ENCODE measurements at places on chromosomes 3 and 15.

GRCh38 chr15:84833447-84834228, 16.5 kb downstream of the ALPK3 start:
- DNase-seq: no peak

DNA sequence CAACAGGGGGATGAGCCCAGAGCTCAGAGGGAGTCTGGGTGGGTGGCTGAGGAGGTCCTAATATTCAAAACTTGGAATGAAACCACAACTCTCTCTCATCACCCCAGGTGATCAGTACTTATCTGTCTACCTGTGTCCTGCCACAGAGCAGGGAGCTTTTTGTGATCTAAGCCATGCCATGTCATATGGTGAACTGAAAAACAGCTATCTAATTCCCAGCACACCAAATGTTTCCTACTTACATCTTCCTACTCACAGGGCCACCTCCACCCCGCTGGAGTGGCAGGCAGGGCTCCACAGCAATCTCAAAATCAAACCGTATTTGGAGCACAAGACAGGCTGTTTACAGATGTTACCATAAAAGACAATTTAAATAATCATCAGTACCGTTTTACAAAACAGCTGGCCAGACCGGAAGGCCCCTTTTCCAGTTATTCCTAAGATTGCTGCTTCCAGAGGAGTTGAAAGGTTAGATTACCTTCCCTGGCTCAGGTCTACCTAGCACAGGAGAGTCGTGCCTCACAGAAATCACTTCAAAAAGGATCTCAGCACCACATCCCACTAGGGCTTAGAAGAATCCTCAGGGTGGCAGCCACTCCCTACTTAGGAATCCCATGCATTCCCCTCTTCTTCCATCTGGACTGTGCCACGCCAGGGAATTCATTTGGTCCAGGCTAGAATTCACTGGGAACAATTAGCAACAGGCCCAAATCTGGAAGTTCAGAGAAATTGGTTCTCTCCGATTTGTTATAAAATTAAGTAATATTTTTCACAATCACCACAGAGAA, 226.6 kb upstream of the IL12A start:
- DNase-seq: no peak

- DNase-seq: no peak
Observed at GRCh38 chr3:170740726-170741591, 129.0 kb downstream of the RPL22L1 start.

- DNase-seq: no peak
Observed at GRCh38 chr3:10783360-10784351, 32.4 kb upstream of the SLC6A11 start.

GRCh38 chr3:115146418-115147328, at the start of gene ZBTB20:
Gene ZBTB20, minus strand, starts transcription at chr3:115147288.
- DNase-seq: no peak

GRCh38 chr3:58833491-58833890, 166.9 kb upstream of the FAM3D start:
- no peak for DNase-seq

GRCh38 chr3:97680210-97680609, 84.3 kb upstream of the ARL6 start:
- DNase-seq: no peak

DNA sequence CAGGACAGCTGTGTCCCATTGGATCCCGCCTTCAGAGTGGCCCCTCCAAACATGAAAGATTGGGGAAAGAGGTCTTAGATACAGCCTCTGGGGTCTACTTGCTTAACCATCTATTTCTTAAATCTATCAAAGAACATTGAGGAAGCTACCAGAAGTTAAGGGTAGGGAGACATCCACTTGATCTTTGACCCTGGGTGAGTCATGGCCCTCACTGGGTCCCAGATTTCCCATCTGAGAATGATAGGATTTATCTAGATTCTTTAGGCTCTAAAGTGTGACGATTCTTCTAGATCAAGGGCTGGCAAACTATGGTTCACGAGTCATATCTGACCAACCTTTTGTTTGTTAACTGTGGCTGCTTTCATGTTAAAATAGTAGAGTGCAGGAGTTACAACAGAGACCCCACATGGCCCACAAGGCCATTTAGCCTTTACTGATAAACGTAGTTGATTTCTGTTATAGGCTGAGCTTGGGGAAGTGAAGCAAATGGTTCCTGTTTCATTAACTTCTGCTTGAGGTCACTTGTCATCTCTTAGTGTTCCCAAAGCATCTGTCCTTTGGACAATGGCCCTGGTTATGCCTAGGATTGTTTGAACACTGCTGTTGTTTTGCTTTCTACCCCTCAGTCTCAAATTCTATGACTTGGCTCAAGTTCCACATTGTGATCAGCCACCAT, 8.0 kb downstream of the MUC13 start:
- no peak for DNase-seq

- DNase-seq: no peak
Observed at GRCh38 chr15:66782785-66783184, 80.7 kb downstream of the SMAD6 start.

DNA sequence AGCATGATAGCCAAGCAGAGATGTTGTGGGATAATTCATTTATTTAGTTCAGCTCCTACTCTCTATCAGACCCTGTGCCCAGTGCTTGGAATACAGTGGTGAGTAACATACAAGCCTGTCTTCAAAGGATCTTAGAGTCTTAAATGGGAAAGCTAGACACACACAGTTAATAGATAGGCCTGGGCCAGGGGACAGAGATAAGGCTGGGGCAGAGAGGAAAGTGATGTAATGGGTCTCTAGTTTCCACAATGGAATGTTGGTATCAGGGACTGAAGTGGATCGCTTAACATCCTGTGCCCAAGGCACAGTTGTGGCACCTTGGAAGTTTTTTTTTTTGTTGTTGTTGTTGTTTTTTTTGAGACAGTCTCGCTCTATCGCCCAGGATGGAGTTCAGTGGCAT, 79.9 kb upstream of the POLG start:
- no peak for DNase-seq

DNA sequence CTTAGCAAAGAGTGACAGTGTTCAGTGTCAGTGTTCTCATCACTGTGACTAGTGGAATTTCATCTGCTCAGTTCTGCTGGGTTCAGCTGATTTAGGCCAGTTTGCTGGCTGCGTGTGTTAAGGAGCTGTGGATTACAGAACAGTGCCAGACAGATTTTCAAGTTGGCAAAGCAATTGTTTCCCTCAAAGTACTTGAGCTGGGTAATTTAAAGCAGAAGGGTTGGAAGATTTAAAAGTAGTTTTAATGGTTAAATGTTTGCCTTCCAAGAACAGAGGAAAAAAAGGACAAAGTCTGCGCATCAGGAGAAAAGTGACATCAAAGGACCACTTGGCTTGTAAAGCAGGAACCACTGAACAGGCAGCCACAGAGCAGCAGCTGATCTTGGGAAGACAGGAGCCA, 8.7 kb downstream of the ESYT3 start:
- DNase-seq: no peak

GRCh38 chr3:180408654-180409053, 193.3 kb upstream of the TTC14 start:
- no peak for DNase-seq

GRCh38 chr3:188361888-188362287, 207.9 kb downstream of the LPP start:
- DNase-seq: no peak

DNA sequence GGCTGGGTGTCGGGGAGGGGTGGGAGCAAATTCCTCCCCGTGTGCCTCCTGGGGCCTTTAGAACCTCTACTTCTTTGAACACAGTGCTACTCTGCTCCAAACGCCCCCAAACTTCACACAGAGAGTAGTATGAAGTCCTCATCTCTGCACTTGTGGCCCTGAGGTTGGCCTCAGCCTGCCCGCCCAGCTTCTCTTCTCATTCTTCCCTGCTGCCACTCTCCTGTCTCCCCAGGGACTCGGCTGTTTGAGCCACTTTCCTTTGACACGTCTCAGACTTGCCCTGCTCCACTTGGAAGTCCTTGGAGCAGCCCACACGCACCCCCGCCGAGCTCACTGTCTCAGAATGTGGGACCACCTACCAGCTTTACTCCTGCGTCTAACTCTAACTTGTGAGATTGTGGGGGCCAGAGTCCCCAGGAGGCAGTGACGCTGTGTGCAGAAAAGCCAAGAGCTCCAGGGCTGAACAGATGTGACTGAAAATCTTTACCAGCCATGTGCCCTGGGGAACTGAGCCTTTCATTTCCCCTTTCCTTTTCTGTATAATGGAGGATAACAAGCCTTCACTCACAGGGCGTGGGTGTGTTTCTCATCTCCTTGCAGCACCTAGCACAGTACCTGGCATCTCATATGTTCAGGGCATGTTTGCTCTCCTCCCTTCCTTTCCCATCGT, 233.6 kb upstream of the CTDSPL start:
- no peak for DNase-seq

GRCh38 chr3:66037986-66038369, 740 bp downstream of the MAGI1 start:
- DNase-seq: no peak

DNA sequence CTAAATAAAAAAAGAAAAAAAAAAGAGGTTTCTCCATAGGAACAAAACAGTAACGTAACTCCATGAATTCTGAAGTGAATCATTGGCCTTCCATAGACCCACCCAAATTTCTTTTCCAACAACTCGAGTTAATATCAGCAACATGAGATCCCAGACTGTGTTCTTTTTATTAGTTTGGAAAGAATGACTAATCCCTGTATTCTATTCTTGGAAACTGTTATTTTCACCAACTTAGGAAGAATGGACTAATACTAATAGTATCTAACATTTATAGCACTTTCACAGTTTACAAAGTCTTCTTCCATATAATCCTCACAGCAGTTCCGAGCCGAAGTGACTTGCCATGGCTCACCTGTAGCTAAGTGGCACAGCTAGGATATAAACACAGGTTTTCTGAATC, 72.7 kb upstream of the SLC4A7 start:
- no peak for DNase-seq

- no peak for DNase-seq
Observed at GRCh38 chr3:40255532-40255931, 54.0 kb upstream of the EIF1B start.

- peak; percentile 26 for DNase-seq
Observed at GRCh38 chr15:38440353-38441129, 13.4 kb upstream of the FAM98B start.

DNA sequence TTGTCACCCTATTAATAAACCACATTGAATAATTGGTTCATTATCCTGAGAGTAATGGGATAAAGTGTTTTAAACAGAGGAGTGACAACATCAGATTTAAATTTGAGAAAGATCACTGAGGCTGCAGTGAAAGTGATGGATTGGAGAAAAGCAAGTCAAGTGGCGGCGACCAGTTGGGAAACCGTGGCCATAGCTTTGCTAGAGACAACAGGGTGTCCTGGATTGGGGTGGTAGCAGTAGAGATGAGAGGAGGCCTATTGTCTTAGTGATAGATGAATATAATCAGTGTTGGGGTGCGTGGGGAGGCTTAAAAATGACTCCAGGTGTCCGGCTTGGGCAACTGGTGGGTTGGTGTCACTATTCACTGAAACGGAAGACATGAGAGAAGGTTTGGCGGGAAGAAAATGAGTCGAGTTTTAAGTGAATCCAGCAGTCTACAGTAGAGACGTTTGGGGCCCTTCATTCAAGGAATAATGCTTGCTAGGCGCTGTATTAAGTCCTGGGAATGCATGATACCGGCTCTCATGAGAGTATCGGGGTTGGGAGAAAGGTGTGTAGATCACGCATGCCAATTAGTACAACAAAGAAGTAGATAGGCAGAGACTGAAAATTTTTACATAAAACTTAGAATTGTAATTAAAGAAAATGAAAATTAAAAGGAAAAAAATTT, 819 bp downstream of the NEK4 start:
- DNase-seq: no peak

DNA sequence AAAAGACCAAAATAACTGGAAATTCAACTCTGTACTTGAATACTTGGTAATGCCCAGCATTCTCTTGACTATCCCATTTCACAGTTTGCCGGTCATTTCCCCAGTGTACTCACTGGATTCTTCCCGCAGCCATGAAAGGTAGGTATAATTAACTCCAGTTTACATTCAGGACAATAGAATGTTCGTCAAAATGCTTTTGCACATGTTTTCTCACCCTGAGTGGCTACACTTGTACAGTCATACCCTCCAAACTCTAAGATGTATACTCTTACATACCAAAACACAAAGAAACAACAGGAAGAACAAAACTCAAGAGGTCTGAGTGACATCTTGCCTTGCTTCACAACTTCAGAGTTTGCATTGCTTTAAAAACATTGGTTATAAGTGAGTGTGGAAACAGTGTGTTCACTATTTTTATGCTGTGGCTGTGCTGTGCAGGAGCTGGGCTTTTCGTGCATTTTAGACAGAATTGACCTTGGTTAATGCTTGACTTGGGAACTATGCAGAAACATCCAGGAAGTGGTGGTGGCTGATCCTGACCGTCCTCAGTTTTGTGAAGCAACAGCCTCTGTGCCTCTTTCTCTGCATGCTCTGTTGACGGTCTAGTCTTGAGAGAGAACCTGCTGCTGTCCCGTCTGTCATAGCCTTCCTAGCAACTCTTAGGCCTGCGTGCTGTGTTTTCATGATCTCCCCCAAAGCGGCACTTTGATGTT, 90.5 kb downstream of the IGF1R start:
- DNase-seq: no peak

- no peak for DNase-seq
Observed at GRCh38 chr3:179907784-179908482, 128.8 kb downstream of the PEX5L start.

DNA sequence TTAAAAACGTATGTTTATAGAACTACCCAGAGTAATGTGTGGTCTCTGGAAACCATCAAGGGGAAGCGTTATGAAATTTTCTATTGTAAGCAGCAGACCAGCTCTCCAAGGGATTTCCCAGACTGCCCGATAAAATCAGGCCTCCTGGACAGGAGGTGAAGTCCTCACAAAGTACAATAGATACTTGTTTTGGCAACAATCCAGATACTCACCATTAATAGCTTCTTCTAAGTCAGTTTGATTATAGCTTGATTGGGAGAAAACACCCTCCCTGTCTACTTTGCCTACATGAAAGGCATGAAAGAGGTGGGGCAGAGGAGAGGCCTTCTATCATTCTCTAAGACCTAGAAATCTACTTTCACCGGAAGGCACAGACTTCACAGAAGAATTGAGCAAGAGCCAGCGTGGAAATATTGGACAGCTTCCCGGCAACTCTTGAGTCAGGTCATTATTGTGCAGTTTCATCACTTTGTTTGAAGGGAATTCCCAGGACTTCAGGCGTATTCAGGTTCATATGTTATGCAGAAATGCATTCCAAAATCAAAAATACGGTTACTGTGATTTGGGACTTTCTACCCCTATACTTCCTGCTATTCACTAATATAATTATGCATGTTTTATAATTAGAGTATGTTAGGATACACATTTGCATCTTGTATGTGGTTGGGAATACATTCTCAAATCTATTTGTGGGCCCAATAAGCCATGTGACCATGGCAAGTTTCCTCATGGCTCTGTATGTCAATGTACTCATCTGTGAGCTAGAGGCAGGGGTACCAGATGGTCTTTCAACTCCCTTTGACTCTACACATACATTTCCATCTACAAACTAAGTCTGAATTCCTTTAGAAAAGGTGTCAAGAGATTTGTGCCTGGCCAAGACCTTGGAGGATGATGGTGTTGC, 103.5 kb downstream of the CD47 start:
- DNase-seq: no peak

Data from GM18507 (cell line).